ENCODE measurements at places on chromosomes 2 and 18. TPM values are rescaled to one million over a fixed set of nuclear protein-coding genes. Genes with fewer than 3 reads are reported as not detected.

DNA sequence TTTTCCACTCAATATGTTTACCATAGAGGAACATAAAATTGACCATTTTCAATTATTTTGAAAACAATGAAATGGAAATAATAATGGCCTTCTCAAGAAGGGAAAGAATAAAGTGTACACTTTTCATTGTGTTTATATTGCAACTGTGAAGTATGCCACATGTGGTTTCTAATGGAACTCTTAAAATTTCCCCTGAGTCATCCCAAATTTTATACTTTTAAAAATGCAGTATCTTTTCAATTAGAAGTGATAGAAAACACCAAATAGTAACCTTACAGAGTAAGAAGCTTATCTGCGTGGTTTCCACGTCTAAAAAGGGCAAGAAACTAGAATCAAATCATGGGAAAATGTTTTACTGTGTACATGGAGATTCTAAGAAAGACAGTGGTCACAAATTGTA lies 70.0 kb downstream of the SCG2 start:
- DNase-seq = no peak

DNA sequence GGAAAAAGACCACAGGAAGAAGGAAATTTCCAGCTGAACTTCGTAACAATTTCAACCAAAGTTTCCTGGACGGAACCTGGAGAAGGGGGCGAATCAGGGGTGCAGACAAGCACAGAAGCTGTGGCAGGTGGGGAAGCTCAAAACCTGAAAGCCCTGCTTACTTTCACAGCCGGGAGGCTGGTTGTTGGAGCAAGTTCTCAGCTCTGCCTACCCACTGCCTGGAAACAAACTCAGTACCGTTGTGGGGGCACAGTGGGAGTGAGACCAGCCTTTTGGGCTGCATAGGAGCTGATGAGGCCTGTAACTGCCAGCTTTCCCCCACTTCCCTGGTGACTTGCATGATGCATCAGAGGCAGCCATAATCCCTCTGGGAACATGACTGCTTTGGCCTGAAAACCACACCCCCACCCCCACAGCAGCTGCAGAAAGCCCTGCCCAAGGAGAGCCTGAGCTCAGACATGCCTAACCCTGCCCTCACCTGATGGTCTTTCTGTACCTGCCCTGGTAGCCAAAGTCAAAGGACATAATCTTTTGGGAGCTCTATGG lies 207.0 kb upstream of the VWC2L start:
- no peak for DNase-seq

DNA sequence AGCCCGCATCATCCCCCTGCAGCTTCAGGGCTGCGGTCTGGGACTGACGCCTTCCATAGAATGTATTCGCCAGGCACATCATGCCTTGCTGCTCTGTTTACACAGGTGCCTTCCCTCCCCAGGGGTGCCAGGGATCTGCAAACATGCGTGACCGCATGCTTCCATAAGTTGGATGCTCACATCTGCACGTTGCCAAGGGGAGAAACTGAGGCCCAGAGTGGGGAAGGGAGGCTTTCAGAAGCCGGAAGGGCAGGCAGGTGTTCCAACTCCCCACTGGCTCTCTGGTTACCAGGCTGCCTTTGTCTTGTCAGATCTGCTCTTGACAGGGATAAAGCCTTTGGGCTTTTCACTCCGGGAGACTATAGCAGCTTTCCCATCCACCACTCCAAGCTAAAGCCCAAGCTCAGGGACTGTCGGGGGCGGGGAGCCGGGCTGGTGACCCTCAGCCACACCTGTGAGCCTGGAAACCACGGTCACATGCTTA lies 125.8 kb upstream of the TNP1 start:
- DNase-seq = no peak

- no peak for DNase-seq
Measured at GRCh38 chr18:42229211-42230210, 274.5 kb downstream of the PIK3C3 start.

DNA sequence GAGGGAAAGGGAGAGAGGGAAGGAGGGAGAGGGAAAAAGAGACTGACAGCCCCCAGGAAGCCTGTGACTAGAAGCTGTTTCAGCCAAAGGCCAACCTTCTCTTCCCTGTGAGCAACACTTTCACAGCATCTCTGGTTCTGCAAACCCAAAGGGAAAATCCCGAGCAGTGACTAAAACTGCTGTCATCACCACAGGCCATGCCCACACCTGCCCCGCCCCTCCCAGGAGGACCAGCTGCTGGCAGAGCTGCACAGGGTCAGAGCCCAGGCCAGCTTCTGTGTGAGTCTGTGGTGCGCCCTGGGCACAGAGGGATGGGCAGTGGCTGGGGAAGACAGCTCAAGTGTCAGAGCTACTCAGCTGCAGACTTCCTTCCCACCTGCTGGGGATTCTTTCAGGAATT lies 64.9 kb upstream of the OTOS start:
- peak; percentile 45 for DNase-seq

- DNase-seq = no peak
Measured at GRCh38 chr18:59265246-59265973, 7.8 kb downstream of the RAX start.

DNA sequence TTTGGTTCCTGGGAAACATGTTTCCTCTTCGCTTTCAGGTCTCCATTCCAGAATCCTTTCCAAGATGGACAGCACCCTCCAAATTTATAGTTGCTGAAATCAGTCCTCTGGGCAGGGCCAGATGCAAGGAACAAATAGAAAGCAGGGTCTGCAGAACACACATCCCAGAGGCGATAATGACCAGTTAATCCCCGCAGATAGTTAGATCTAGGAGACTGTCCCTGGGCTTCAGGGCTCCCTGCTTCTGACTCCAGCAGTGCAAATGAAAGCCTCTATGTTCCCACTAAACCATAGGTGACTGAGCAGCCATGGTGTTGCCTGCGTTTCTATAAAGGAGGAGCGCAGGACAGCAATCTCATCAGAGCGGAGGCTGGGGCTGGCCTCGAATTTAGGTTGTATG lies 38.7 kb downstream of the SRSF7 start:
- no peak for DNase-seq

GRCh38 chr2:106065268-106065982 lies 128.7 kb downstream of the UXS1 start:
- no peak for DNase-seq

DNA sequence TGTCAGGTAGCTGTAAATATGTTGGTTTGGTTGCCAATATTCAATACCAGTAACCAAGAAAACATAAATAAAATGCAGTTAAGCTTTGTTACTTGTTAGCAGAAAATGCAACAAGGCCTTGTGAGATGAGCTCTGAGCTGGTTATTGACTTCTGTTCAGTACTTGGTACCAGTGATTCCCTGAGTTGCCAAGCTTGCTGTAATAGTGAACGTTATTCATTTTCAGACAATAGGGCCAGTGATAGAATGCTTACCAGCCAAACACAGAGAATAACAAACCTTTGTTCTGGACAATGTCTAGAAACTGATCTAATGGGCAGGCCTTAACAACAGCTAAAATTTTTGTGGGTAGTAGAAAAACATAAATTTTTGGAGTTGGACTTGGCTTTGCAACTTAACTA lies 29.5 kb downstream of the RASGRP3 start:
- no peak for DNase-seq

DNA sequence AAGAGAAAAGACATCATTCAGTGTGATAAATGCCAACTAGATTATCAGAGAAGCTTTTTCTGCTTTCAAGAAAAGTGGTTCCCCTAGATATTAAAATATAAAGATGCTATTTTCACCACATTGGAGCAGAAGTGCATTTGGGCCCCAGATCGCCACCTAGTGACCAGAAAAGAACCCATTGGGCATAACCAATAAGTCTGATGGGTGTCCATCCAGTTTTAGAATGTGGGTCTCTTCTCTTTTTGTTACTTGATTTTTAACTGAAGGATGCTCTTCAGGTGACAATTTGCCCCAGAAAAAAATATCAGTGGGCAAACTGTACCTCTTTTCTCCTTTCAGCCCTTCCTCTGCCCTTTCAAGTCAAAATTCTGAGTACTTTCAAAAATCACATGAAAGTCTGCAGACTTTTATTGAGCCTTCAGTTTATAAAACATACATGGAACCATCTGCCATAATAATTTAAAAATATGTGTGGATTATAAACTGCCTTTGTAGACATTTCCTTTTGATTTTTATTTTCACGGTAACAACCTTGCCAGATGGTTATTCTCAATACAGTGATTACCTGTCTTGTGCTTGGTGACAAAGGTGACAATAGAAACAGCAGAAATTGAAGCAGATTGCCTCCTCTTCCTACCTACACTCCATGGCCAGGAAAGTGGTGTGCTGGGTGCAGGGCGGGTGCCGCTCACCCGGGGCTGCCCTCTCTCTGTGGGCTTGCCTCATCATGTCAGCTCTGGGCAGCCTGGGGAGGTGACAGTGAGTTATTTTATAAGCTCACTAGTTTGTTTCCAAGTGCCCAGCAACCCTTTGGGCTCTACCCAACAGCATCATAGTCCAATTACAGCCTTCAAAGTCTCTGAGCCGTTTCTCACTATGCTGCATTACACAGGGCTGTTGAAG lies 124.5 kb downstream of the DCDC2C start:
- DNase-seq = peak; percentile 8

GRCh38 chr2:55045780-55046179 lies 4.5 kb downstream of the RTN4 start:
- DNase-seq = no peak

DNA sequence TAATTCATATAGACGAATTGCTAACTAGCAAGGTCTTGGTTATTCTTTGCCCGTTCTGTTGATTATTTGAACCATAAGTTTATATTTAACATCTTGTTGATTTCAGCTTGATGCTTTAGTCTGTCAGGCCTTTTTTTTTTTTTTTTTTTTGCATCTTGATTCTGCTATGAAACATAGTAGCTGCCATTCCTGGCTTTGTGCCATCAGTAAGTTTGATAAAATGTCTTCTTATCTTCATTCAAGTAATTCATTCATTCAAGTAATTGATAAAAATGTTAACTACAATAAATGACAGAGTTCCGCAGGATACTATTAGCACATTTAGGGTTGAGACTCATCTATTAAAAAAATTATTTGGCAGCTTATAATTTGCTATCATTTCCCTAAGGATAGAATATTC lies 134.7 kb downstream of the LYPD6B start:
- no peak for DNase-seq

GRCh38 chr2:237441605-237442274 lies 27.8 kb upstream of the COL6A3 start:
- no peak for DNase-seq

- DNase-seq = no peak
Measured at GRCh38 chr2:44744961-44745892, 196.3 kb upstream of the SIX3 start.

GRCh38 chr2:168403736-168404135 lies 52.3 kb upstream of the CERS6 start:
- no peak for DNase-seq

DNA sequence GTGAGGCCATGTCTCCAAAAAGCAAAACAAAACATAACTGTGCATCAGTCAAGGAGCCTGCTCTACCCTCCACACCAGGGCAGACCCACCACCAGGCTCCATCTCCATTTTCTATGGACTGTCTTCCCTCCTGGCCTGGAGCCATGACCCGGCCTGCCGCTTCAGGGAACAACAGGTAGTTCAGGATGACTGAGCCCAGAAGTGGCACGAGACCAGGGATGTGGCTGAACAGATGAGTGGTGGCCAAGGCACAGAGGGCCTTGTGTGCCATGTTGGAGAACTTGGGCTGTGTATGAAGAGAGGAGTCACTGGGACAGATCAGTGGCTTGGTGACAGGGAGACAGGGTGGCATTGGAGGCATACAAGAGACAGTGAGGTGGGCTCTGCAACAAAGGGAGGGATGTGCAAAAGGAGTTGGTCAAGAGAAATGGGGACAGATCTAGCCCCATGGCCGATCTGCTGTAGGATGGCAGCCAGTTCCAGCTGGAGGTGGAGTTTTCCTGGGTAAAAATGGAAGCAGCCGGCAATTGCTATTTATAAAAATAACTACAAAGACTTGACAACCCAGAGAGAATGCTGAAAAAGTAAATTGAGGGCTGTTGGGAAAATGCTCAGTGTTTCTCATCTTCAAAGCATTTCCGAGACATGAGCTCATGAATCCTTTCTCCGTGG lies 35.0 kb downstream of the TMEM177 start:
- DNase-seq = no peak

DNA sequence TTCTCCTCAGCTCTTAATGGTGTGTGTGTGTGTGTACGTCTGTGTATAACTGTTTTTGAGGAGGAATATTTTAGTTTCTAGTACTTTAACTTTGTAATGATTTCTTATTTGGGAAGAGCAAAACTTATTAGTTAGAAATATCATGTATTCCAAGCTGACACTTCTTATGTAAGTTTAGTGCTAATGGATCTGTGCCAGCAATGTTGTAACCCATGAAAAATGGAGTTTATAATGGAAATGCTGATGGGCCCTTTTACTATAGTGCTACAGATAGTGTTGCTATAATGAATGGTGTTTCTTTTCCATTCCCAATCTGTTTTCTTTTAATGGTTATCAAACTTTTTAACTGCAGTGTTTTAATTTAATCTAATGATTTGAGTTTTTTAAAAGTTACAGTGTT lies 49.8 kb upstream of the OTX1 start:
- DNase-seq = no peak

DNA sequence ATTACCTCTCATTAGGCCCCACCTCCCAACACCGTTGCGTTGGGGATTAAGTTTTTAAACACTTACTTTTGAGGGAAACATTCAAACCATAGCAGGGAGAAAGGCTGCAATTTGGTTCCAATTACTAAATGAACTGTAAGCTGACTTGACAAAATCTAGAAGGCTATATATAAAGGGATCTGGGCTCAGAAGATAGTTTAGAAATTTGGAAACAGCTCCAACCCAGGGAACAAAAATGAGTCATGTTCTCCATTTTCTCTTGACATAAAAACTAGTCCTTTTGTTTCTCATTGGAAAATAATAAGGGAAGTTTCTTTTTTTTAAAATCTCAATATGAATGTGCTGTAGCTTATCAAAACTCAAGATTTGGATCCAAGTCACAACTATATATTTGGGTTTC lies 17.5 kb downstream of the MOGAT1 start:
- DNase-seq = no peak

GRCh38 chr2:47218899-47219525 lies 63.9 kb upstream of the STPG4 start:
- DNase-seq = no peak

DNA sequence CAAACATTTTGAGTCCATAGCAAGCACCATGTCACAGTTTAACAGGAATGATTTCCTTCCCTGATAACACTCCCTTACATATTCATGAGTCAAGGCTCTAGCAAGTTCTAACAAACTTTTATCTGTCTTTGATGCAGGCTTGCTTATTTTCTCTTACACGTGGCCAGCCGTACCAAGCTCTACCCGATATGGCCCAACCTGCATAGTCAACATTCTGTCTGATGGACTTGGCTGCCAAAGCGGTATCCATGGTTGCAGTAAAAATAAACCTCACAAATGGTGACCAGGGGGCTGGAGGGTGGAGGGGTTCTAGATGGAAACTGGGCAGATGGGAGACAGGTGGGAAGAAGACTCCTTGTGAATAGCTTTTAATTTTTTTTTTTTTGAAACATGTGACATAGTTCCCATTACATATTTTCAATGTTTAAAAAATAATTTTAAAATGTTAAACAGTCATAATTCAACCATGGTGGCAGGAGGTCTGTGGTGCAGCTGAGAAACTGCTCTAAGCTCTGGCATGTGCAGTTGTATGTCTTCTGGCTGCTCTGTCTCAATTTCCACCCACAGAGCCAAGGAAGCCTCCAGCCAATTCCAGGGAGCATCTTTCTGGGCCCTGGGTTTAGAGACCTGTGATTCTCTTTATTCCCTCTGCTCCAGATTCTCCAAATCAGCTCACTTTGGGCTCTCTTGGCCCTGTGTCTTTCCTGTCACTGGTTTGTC lies 20.7 kb upstream of the CXCR1 start:
- no peak for DNase-seq

Gene LYPD1
- 0.21 TPM for total RNA-seq

Gene SLC30A3
- 0.59 TPM for total RNA-seq

Gene KYNU
- total RNA-seq = not detected
